ENCODE measurements at places on chromosomes 5 and 9.

DNA sequence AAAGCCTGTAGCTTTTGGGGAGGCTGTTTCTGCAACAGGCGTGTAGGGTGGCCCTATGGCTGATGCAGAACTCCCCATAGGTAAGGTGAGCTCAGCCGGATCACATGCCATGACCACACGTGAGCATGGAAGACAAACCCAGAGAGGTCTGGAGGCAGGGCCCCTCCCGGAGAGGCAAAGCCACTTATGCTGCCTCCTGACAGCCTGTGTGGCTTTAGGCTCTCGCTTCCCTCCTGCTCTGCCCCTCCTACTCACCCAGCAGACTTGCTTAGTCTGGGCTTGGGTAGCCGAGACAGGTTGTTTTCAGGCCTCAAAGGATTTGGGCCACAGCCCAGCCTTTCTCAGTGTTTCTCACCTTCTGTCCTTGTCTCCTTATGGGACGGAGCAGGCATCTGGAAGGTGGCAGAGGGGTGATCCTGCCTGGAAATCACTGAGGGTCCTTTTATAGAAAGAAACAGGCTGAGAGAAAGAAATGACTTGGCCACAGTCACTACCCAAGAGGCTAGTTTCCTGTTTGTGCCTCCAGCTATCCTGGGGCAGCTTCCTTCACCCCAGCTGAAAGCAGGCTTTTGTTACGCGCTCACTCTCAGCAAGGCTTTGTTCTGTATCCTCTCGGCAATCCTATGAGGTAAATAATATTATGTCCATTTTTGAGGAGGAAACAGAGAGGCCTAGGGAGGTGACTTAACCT, 89.9 kb downstream of the DAB2IP start:
- DNase-seq, result no peak

GRCh38 chr9:136424750-136425362, 14.4 kb downstream of the PMPCA start:
- DNase-seq, result no peak

- no peak for DNase-seq
Measured at GRCh38 chr9:110338143-110338542, 480 bp upstream of the TXNDC8 start.

GRCh38 chr9:22970434-22970975, 523.9 kb downstream of the DMRTA1 start:
- no peak for DNase-seq

DNA sequence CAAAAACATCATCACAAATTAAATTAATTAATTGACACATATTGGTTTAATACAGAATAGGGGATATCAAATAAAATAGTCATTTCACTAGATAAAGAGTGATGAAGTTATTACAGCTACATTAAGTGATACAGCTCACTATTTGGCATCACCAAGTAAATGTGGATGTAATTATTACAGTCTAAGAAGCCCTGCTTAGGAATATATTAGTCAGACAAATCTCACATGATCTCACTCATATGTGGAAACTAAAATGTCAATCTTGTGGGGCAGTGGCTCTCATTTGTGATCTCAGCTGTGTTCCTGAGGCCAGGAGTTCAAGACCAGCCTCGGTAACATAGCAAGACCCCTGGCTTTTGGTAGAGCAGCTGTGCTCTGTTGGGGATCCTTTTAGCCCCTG, 233.4 kb upstream of the RGMB start:
- DNase-seq, result no peak

GRCh38 chr5:44830951-44831350, 22.2 kb downstream of the MRPS30 start:
- no peak for DNase-seq

DNA sequence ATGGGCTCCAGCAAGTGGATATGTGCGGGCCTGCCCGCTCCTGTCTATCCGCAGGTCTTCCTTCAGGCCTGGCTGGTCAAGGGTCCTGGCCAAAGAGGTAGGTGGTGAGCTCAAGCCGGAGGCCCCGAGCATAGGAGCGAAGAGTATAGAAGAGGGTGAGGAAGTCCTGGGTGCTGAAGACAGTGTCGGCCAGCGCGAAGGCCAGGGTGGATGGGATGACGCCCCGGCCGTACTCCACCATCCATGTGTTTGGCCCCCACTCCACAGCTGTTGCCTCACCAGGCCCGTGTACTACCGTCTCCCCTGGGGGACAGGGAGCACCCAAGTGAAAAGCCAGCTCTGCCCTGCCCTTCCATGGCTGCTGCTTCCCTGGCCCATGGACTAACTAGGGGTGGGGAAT, 2.0 kb downstream of the SIGMAR1 start:
- DNase-seq, result no peak

GRCh38 chr5:93584596-93585040, 1.6 kb downstream of the NR2F1 start:
- peak; percentile 36 for DNase-seq

- DNase-seq, result no peak
Measured at GRCh38 chr5:142117579-142118151, 9.1 kb downstream of the NDFIP1 start.

- no peak for DNase-seq
Measured at GRCh38 chr5:39605145-39605544, 180.4 kb upstream of the DAB2 start.

DNA sequence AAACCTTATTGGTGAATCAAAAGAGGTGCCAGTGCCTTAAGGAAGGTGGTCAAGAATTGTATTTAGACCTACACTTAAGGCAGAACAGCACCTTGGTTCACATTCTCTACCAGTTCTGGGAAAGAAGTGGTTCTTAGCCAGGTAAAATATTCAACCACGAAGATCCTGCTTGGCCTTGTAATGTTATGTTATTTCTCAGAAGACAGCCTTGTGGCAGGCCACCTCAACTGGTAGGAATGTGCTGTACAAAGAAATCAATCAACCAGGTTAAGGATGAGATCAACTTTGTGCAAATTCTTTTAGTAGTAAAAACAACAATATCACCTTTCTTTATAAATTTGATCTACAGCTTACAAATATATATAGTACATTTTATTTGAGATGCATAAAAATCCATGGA, 246.8 kb downstream of the ARRDC3 start:
- peak; percentile 71 for DNase-seq

DNA sequence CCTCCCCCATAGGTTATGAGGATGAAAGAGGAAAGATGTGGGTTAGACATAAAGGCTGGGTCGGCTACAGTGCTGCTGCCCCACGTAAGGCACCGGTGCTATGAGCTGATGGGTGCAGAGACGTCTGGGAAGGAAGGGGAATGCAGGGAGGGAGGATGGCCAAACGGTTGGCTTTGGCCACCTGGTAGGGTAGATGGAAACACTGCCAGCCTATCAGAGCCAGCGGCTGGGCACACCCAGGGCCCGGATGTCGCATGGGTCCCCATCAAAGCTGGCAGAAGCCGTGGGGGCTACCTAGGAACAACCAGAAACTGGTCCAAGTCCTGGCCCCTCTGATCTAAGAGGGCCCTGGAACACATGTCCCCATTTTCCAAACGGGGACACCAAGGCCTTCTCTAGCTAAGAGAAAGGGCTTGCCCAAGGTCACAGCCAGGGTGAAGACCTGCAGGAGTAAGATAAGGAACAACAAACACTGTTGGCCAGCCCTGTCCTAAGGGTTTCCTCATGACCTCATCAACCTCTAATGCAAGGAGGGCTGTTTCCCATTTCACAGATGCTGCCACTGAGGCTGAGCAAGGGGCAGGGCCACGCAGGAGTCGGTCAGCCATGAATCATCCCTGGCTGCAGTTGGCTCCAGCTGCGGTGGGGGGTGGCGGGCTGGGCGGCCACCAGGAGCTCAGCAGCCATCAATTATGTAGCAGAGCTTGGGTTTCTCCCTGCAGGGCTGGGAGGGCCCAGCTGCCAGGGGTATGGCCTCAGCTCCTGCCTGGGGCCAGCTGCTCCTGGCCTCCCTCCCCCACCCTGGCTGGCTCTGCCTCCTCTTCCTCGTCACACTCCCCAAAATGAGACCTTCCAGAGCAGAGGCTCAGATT, 4.9 kb downstream of the SH3GLB2 start:
- no peak for DNase-seq

DNA sequence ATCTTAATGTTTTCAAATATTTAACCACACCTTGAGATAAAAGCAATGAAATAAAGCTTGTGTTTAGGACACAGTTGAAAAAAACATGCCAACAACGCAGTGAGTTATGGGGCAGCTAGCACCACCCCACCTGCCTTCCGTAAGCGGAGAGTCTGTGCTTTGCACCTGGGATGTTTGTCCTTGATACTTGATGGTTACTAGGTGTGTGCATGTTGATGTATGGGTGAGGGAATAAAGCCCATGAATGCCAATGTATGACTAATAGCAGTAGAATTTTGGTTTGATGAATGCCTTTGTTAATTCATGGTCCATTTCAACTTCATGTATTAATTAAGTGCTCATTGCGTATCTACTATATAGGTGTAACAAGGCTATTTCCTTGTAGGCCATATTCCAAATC, 74.0 kb downstream of the PCSK5 start:
- peak; percentile 78 for DNase-seq

DNA sequence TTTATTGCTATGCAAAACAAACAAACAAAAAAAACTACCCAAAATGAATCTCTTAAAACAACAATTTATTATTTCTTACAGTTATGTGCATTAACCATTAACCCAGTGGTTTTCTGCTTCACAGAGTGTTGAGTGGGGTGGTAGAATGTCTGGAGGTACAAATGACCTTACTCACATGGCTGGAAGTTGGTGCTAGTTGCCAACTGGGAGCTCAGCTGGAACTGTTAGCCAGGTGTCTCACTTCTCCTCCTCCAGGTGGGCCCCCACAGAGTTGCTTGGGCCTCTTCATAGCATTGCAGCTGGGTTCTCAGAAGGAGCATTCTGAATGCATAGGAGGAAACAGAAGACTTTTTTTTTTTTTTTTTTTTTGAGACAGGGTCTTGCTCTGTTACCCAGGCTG, 10.5 kb upstream of the B4GALT1 start:
- no peak for DNase-seq

DNA sequence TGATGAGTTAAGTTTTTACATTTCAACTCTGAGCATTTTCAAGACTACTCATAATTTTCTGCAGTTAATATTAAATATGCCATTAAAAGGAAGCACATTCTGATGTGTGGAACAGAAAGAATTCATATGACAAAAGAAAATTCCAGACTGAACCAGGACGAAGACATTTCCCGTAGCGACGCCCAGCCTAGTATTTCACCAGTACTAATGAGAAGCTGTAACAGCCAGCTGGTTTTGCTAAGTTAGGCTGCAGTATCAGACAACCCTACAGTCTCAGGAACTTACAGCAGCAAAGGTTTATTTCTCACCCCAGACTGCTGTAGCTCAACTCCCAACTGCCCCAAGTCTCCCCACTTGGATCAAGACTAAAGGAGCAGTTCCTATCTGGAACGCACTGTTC, 91.6 kb downstream of the TMEM174 start:
- no peak for DNase-seq

DNA sequence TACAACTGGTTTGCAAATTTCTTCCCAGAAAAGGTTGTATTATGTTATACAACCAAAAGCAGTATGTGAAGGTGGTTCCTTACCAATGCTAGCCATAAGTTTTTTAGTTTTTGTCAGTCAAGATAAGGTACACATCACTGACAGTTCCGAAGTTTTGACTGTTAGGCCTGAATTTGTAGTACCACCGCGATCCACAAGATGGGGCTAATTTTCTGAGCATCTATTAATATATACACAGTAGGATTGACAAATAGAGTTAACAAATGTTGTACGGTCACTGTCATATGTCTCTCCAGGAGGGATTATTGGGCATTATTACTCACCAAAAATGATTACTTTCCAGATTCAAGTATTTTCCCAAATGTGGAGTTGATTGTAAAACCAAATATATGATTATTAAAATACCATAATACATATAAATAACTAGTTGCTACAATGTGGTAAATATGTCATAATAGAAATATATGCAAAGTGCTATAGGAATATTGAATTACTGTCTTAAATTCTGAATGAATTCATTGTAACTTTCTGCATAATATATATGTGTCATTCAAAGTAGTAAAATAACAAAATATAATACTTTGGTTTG, 28.4 kb upstream of the LRRC19 start:
- DNase-seq, result peak; percentile 49

DNA sequence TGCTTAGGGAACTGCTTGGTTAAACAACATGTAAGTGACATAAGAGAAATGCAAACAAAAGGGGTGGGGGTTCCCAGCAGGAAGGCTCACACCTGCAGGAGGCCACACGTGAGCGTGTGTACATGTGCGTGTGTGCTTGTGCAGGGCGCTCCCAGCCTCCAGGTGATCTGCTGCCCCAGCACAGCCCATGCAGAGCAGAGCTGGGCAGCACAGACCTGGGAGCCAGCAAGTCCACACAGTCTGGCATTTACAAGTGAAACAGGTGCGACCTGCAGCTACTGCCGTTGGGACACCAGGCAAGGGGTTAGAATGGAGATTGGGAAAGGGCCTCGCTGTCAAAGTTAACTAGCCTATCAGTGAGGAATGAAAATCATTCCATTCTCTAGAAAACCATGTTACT, 41.8 kb downstream of the GRAMD2B start:
- peak; percentile 11 for DNase-seq

DNA sequence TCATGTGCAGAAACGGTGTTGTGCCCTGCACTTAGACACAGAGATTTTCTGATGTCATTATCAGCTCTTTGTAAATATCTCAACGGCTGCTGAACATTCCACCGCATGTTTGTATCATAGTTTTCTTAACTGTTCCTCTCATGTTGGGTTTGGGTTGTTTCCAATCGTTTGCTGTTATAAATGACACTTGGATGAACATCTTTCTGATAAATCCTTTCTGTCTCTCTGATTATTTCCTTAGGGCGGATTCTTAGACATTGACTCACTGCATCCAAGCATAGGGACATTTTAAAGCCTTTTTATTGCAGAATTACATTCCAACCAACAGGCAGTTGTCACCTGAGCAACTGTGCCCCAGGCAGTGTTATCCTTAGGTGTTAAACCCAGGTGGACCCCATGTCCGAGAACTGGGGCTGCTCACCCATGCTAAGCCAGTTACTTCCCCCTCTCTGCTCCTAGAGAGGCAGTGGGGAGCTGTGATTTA, 28.5 kb downstream of the COL5A1 start:
- DNase-seq, result no peak

GRCh38 chr9:122215663-122216062, 13.1 kb downstream of the LHX6 start:
- DNase-seq, result no peak

- DNase-seq, result no peak
Measured at GRCh38 chr5:29077451-29077850, 2039.1 kb upstream of the CDH9 start.

- no peak for DNase-seq
Measured at GRCh38 chr9:137095664-137096517, 9.1 kb downstream of the MAN1B1 start.

DNA sequence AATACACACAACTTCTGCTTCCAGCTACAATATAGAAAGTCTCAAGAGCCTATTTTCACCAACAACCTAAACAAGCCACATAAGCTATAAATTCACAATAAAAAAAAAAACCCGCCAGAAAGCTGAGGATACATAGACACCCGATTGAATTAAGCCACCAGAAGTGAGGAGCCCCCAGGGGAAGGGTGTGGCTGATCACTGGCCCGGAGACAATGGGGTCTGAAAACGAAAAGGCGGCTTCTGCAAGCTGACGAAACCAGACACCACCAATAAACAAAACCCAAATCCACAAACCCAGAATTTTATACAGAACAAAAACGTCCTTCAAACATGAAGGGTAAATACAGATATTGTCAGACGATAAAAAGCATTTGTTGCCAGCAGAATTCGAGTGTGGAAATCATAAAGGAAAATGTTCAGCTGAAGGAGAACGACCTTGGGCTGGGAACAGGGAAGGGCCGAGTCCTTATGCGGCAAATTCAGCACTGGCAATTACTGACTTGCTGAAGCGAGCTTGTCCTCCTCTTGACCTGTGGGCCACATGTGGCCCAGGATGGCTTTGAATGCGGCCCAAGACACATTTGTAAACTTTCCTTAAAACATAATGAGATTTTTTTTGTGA, 39.6 kb upstream of the CEP72 start:
- DNase-seq, result no peak

- DNase-seq, result no peak
Measured at GRCh38 chr9:133162861-133163503, 732 bp downstream of the GBGT1 start.

Data from Calu3 (cell line).